ENCODE measurements at places on chromosomes 7 and 10. TPM values are rescaled to one million over a fixed set of nuclear protein-coding genes. Genes with fewer than 3 reads are reported as not detected.

- H3K27me3 ChIP-seq, result peaks cover 4% of the 10 kb centered on the region
- no peaks in the 10 kb centered on the region for H3K4me1 ChIP-seq
- H3K27ac ChIP-seq, result no peak overlapping the region
- H3K4me3 ChIP-seq, result no peak overlapping the region
- H3K36me3 ChIP-seq, result no peaks in the 10 kb centered on the region
Observed at GRCh38 chr7:36651404-36651803, 72.9 kb downstream of the AOAH start.

DNA sequence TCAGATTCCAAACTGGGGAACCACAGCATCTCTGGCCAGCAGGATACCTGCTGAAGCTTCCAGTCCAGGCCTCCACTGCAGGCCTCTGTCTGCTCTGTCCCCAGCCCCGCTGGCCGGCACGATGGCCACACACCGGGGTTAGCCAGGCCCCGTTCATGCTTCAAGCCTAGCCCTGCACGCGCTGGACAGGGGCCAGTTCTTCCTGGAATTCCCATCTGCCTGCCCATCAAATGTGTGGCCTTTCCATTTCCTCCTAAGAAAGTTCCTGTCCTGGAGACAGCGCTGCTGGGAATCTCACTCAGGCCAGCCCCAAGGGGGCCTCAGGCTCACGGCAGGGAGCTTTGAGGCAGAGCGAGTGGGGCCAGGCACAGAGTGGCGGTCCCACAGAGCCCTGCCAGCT is 18.0 kb downstream of the SH2B2 start:
- H3K27ac ChIP-seq, result no peak overlapping the region
- no peaks in the 10 kb centered on the region for H3K4me1 ChIP-seq
- no peaks in the 10 kb centered on the region for H3K36me3 ChIP-seq

Gene NKX1-2
- not detected for total RNA-seq

Gene AKR1C8
- total RNA-seq, result not detected

Gene MORN4
- 5.5 TPM for total RNA-seq

Measured in Calu3 (cell line).